AG08395 (cell line): ENCODE measurements at places on chromosomes 4 and X.
A peak's percentile ranks its signal among the peaks of the same experiment; 100 is the strongest.

DNA sequence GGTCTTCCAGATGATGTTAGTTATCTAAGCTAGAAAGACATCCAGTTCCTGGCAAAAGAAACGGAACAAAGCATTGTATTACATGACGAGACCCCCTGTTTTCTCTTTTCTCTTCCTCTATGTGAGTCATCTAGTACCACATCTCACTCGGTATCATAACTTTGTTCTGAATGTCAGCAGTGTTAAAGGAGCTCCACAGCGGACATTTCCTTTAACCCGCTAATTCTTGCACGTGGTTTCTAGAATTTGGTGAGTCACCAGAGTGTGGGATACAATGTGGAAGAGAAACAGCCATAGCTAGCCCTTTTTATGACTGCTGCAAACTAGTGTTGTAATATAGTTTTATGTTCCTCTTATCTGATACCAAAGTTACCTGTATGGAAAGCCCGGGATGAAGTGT lies 243.7 kb downstream of the TENM3 start:
- no peak for DNase-seq

GRCh38 chr4:90292438-90292837 lies 165.2 kb downstream of the CCSER1 start:
- no peak for DNase-seq

GRCh38 chrX:24494647-24495075 lies 29.6 kb downstream of the PDK3 start:
- peak; percentile 41 for DNase-seq

DNA sequence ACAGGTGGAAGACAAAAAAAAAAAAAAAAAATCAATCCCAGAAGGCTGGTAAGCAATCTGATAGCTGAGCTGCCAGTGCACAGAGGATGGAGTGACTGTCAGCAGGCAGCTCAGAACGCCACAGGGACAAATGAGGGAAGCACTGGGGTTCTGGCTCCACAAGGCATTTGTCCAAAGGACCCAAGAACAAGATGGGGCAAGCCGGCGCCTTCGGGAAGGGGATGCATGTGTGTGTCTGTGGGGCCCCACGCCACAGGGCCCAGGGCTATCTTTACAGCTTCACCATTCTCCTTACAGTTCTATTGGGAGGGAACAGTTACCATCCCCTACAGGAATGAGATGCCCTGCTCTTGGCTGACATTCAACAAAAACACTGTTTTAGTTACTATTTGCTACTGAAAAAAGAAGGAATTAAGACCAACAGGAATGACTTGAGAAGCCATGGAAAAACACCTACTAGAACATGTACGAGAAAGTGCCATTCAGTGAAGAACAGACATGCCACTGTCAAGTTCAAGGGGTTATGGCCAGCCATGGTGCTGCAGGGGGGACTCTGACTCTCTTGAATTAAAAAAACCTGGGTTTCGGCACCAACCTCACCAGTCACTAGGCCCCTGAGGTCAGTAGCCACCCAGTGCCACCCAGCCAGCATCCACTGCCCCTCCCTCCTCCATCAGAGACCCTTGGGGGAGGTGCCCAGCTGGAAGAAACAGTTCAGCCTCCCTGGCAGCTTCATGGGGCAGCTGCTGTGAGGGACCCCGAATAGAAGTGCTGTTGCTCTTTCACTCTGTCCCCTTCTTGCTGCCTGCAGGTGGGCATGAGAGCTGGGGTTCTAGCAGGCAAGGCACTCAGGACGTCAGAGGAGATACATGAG lies 18.5 kb downstream of the WDR1 start:
- DNase-seq = no peak

GRCh38 chrX:47590984-47591383 lies 8.7 kb downstream of the TIMP1 start:
- DNase-seq = no peak

DNA sequence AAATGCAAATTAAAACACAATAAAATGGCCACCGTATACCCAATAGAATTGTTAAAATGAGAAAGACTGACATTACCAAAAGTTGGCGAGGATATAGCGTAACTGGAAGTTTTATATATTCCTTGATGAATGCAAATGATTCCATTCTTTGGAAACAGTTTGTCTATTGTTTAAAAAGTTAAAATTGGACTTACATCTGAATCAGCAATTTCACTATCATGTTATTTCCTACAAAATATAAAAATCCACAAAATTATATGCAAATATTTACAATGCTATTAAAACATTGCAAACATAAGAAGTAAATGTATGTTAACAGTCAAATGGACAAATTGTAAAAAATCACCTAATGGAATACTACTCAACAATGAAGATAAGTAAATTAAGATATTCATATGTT lies 852.2 kb upstream of the NDST4 start:
- DNase-seq = no peak

- DNase-seq = no peak
Observed at GRCh38 chrX:46695491-46695890, 63.4 kb downstream of the SLC9A7 start.
